ENCODE measurements at places on chromosomes 12 and 14.

GRCh38 chr12:22893878-22894277 is 268.9 kb downstream of the ETNK1 start:
- DNase-seq, result no peak

GRCh38 chr12:123065676-123066383 is 85.1 kb downstream of the PITPNM2 start:
- DNase-seq, result no peak

DNA sequence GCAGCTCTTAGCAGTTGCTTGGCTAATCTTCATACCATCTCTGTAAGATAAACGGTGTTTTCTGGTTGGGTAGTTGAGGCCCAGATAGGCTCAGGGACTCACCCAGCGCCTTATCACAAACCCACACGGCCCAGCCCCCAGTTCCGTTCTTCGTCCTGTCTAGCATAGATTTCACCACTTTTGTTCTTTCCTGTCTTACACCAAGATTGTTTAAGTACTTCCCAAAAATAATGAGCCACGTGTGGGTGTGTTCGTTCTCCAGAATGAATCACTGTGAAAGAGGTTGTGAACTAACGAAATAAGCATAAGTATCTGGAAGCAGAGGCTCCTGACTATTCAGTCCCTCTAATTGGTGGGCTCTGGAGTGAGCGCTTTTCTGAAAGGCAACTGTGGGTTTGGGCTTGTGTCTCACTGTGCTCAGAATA is 21.4 kb downstream of the ACVR1B start:
- no peak for DNase-seq

- DNase-seq, result no peak
Measured at GRCh38 chr12:44299524-44299923, 463.6 kb downstream of the TMEM117 start.

DNA sequence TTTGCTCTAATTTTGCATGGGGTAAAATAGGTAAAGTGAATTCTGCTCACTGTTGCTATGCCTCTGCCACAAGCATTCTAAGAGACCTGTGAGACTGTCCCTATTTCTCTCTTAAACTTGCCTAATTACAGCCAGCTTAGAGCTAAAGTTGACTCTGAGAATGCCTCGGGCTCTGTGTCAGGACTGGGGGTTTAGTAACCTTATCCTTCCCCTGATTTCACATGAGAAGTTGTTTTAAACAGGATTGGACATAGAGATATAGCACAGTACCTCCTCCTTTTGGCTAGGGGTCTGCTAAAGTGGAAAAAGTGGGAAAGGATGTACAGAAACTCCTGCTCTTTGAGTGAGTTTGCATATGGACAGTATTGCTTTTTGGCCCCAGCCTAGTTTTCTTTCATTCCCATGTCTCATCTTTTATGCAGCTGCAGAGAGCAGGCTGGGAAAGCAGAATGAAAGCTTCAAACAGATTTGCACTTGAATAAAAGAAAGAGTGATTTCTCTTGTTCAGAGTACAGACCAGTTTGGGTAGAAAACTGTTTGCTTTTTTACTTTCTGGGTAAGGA is 122.0 kb downstream of the RAD51B start:
- no peak for DNase-seq

DNA sequence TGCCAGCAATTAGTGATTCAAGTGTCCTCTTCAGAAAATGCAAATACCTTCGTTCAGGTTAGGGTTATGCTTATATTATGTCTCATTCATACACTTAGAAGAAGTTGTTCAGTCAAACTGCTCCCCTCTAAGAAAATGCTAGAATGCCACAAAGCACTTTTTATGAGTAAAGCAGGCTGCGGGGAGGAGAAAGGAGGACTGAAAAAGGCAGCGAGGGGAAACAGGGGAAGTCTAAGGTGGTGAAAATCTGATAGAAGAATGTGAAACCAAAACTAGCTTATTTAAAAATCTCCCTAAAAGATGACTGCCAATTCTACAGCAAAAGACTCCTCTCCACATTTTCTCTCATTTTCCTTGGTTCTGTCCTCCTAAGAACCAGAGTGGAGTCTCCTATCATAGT is 70.1 kb downstream of the PRKD1 start:
- no peak for DNase-seq

- no peak for DNase-seq
Measured at GRCh38 chr12:46556819-46557524, 184.4 kb upstream of the SLC38A2 start.

GRCh38 chr12:121797937-121798786 is 4.7 kb upstream of the RHOF start:
- no peak for DNase-seq

DNA sequence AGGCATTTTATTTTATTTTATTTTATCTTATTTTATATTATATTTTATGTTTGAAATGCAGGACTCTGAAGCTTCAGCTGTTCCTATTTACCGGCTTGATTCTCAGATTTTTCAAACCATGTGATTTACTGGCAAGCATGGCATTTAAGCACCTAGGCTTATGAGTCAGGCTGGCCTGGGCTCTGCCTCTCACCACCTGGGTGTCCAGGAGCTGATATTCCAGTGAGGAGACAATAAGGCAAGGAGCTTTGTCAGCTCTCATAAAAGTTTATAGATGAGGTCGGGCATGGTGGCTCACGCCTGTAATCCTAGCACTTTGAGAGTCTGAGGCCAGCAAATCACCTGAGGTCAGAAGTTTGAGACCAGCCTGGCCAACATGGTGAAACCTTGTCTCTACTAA is 2.1 kb downstream of the DAO start:
- no peak for DNase-seq

DNA sequence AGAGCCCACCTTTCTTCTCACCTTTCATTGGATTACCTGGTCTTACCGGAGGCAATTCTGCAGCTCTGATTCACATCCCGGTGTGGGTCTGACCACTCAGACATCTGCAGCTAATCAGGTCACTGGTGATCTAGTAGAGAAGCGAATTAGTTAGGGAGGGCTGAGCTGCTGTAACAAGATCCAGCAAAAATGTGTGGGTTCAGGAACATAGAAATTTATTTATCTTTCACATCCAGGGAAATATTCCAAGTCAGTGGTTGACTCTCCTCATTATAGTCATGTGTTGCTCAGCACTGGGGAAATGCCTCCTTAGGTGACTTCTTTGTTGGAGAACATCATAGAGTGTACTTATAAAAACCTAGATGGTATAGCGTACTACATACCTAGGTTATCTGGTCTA is 218.7 kb upstream of the PELI2 start:
- no peak for DNase-seq

DNA sequence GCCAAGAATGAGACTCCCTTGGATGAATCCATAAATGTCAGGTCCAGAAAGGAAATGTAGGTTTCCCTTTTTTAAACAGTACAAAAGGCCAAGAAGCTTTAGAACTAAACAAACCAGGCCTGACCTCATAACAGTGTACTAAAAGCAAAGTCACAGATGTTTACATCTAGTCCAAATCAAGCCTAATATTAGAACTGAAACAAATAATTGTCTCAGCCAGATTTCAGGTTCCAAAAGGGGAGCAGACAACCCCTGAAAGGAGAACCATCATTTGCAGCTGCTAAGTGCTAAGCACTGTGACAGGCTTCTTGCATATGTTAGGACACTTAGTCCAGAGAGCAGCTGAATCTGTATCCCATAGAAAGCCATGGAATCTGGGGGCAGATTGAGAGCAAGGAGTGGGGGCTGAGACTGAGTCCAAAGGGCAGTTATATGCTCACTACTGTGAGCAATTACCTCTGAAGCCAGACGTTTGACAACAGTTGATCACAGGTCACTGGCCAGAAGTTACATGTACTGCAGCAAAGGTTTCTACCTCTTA is 90.1 kb downstream of the STXBP6 start:
- no peak for DNase-seq

GRCh38 chr12:69886109-69886508 is 61.1 kb downstream of the MYRFL start:
- DNase-seq, result no peak

GRCh38 chr12:99984271-99985128 is at the start of gene ANKS1B:
Gene ANKS1B, minus strand, starts transcription at chr12:99984936. Its CDS starts 699 bp downstream, at chr12:99984237.
- DNase-seq, result no peak

GRCh38 chr14:104714681-104715080 is 9.3 kb upstream of the ADSS1 start:
- no peak for DNase-seq

- DNase-seq, result no peak
Measured at GRCh38 chr12:82359115-82359478, 768 bp downstream of the METTL25 start.

- DNase-seq, result no peak
Measured at GRCh38 chr14:72314808-72315435, 382.7 kb downstream of the RGS6 start.

DNA sequence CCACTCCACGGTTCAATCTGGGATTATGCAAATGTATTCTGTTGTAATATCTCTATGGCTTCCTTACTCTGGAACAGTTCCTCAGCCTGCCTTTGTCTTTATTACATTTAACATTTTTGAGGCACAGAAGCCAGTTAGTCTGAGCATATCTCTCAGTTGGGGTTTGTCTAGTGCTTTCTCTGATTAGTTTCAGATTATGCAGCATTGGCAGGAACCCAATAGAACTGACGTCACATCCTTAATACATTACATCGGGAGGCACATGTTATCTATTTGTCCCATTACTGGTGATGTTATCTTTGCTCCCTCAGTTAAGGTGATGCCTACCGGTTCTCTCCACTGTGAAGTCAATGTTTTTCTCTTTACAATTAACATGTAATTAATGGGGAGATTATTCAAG is 62.4 kb downstream of the PPM1A start:
- no peak for DNase-seq

DNA sequence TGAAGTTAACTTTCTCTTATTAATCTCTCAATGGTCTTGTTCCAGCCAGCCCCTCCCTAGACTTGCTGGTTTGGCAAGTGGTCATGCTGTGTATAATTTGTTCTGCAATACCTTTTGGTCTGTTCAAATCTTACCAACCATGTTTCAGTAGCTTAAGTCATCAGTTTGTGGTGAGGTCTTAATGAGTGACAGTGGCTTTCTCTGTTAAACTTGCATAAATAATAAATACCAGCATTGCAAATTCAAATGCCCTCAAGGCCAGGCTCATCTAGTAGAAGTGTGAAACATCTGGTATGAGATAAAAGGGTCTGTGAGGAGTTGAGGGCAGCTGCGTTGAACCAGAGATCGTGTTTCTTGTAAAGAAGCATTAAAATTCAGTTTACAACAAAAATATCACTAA is 319.5 kb downstream of the TMEM117 start:
- DNase-seq, result no peak

DNA sequence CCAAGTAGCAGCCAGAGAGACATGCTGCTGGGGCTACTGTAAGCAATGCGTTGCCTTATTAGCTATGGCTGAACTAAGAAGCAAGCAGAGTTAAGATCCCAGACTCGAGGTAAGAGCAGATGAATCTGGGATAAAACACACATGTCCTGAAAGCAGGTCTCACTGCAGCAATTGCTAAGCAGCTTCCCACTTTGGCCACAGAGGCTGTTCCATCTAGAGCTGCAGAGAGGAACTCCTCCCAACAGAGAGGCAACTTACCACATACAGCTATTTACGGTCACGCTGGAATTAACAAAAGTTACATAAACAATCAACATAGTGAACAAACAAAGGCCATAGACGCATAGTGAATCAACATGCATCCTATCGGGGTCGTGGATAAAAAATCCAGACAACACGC is 90.2 kb downstream of the KSR2 start:
- no peak for DNase-seq

DNA sequence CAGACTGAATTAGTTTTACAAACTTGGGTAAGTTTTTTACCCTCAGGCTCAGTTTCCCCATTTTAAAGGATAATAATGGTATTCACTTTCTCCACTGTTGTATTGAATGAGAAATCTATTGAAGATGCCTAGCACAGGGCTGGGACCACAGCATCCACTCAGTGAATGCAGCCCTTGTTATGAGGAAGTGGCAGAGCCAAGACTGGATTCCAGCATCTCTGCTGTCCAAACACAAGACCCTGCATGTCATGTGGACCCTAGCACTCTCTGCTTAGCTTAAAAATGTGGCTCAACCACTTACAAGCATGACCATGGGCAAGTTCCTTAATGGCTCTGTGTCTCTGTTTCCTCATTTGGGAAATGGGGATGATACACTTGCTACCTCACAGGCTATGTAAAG is 24.1 kb upstream of the TRIM9 start:
- no peak for DNase-seq

GRCh38 chr12:31900271-31900670 is 58.9 kb upstream of the RESF1 start:
- no peak for DNase-seq

DNA sequence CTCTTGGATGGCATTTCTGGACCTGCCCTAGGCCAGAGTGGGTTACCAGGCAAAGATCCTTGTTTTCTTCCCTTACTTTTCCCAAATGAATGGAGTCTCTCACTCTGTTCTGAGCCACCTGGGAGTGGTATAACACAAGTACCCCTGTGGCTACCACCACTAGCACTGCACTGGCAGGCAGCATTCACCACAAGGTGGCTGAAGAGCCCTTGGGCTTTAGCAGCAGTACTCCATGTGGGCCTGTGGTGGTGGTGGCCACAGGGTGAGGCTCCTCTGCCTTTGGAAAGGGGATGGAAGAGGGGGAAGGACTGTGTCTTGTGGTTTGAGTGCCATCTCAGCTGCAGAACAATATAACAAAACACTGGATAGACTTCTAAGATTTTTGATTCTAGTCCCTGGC is 38.1 kb upstream of the LMNTD1 start:
- no peak for DNase-seq

DNA sequence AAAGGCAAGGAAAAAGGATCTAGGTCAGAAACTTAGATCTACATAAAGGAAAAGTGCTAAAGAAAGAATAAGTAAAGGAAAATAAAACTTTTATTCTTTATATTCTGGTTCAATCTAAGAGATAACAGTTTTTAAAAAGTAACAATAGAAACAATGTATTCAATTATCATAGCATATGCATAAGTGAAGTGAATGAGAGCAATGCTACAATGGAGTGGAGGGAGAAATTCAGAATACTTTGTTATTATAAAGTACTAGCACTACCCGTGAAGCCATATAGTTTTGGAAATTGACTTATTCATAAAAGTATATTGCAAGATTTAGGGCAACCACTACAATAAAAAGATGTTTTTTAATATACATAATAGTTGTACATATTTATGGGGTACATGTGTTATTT is 586.0 kb upstream of the MDGA2 start:
- DNase-seq, result no peak

- DNase-seq, result no peak
Measured at GRCh38 chr14:69662636-69663299, 51.4 kb downstream of the SUSD6 start.

Measured in activated T-helper 1 cell treated with anti-CD3 and anti-CD28 coated beads, Interleukin-2, amount 50 U/mL, for 16 hours (primary cell).